ENCODE measurements at places on chromosomes 3 and 15. TPM values are rescaled to one million over a fixed set of nuclear protein-coding genes. Genes with fewer than 3 reads are reported as not detected.
A peak's percentile ranks its signal among the peaks of the same experiment; 100 is the strongest.

DNA sequence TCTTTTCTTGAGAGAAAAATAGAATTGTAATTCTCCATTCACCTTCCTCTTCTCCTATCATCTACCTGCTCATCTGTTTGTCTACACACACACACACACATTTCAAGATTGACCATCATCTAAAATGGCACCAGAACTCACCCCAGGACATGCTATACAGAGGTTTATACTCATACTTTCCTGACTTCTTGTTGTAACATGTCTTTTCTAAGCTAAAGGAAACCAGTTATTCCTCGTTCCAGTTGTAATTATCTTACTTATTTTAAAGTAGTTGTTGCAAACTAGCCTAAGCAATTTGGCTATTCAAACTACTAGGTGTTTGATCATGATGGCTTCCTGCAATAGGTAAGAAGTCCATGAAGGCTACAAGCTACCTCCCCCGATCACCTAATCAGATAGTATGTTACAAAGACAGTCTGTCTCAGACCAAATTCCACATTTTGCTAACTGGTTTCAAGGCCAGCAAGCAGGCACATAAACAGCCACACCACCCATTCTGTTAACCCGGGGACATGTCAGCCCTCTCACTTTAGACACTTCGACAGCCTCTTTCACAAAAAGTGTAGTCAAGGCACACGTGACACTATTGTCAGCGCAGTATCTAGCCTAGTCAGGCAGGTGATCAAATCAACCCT, 189.7 kb downstream of the SHQ1 start:
- no peak for DNase-seq

DNA sequence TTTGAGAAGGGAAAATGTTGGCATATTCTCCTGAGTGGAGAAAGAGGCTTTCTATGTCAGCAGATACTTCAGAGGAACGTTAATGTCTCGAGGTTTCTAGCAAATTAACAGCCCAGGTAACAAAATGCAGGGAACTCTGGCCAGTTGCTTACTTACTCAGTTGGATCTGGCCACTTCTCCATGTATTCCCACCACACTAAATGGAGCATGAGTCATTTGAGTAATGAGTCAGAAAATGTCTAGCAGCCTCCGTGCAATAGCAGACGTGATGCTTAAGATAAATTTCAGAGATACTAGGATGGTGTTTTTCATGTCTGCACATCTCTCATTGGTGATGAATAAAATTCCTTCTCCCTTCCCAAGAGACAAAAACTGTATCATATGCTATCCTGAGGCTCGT, 671.5 kb downstream of the FHIT start:
- peak; percentile 35 for DNase-seq

DNA sequence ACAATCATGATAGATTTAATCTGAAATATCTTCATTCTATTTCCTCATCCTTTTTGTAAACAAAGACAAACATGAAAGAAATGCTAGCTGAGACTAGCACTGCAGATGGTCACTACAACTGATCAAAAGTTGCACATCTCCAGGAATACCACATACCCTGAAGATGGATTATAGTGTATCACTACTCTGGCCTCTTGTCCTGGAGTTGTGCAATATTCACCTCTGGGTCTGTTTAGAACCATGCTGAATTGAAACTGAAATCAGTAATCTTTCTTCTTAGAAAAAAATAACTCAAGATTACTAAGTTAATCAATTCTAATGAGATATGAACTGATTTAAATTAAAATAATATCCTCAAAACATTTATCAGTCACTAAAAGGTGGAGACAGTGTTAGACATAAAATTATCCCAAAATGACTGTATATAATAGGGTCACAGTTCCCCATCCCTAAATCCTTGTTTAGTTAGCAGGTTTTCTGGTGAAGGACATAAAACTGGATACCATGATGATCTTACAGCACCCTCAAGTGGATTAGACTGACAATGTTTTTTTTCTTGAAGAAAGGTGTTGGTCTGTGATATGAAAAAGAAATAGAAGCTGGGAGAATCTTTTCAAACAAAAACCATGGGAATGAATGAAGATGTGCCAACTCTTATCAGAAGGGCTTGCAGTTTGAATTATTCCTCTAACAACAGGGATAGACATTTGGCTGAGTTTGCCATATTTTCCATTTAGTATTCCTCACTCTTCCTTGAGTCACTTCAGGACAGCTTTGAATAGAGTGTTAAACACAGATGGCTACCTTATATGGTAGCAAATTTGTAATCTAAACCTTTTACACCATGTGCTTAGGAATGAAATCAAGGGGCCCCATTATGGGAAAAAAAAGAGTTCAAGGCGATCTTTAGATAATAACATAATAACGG, 7.1 kb upstream of the TTC14 start:
- DNase-seq: no peak

- DNase-seq: no peak
Measured at GRCh38 chr15:25242166-25242879, 196.5 kb downstream of the UBE3A start.

DNA sequence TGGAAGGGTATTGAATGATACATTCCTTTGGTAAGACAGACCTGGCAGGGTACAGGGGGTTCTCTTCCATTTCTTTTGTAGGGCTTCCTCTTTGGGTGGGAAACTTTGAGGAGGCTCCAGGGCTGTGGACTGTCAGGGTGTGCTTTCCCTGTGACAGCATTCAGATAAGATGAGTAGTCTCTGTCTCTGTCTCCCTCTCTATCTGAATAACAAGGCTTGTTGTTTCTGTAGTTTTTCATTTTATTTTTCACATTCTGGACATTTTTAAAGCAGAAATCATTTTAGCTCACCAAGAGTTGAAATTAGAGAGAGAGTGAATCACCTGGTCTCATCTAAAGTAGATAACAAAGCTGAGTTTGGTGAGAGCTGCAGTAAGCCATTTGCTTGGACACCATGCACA, 100.8 kb upstream of the TPM1 start:
- DNase-seq: no peak

GRCh38 chr15:88992912-88993376, 79.8 kb upstream of the MFGE8 start:
- DNase-seq: no peak

GRCh38 chr3:163745204-163745603, 1333.1 kb downstream of the SI start:
- DNase-seq: no peak

DNA sequence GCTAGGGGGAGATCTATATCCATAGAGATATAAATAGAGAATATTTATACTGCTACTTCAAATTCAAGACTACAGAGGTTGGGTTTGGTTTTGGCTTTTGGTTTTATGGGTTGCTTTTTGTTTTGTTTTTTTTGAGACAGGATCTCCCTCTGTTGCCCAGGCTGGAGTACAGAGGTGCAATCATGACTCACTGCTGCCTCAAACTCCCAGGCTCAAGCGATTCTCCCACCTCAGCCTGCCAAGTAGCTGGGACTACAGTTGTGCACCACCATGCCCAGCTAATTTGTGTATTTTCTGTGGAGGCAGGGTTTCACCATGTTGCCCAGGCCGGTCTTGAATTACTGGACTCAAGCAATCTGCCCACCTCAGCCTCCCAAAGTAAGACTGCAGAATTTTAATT, 3.9 kb upstream of the UBL7 start:
- DNase-seq: no peak

- no peak for DNase-seq
Measured at GRCh38 chr3:20462723-20463122, 276.7 kb upstream of the SGO1 start.

GRCh38 chr3:133490468-133491351, 82.8 kb upstream of the CDV3 start:
- DNase-seq: no peak

GRCh38 chr3:185067173-185067572, 85.7 kb downstream of the C3orf70 start:
- peak; percentile 16 for DNase-seq

- no peak for DNase-seq
Measured at GRCh38 chr3:17738921-17739320, 3.5 kb downstream of the TBC1D5 start.

- no peak for DNase-seq
Measured at GRCh38 chr3:19596408-19596807, 337.6 kb downstream of the EFHB start.

BUB1B gene
- total RNA-seq: 75.3 TPM

GRIP2 gene
- total RNA-seq: not detected

CACNA1D gene
- not detected for total RNA-seq

GPR171 gene
- total RNA-seq: not detected

All from PC-9 (cell line).